ENCODE measurements at places on chromosomes 6 and 20.

DNA sequence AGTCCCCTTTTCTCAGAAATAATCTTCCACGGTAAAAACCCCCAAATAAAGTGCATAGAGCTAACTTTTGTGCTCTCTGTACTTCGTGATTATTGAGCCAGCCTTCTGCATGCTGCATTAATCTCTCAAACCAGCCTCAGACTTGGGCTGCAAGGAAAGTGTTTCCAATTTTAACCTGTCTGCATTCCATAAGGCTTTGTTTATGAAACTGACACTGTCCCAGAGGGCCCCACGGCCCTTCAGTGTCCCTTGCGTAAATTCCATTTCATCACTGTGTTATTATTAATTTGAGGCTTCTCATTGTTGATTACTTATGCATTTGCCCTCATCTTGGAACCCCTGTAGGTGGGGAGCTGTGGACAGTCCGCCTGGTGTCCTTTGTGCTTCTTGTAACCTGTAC lies 15.6 kb upstream of the SNRPB2 start:
- DNase-seq: no peak

DNA sequence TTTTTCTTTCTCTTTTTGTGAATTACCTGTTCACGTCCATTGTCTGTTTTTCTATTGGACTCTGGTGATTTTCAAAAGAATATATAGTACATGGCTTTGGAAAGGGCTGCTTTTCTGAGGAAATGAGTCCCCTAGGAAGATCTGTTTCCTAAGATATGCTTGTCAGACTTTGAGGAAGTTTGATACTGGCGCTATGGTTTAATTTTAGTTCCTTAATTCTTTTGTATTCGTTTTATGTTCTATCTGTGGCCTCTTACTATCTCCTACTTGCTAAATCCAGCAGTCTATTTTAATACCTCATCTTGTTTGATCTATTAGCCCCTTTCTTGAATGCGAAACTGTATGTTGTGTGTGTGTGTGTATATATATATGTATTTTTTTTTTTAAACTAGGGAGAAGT lies 101.9 kb downstream of the LIN28B start:
- DNase-seq: no peak

- DNase-seq: no peak
Observed at GRCh38 chr20:44641325-44641724, 10.2 kb downstream of the ADA start.

GRCh38 chr6:31585491-31585890 lies 586 bp upstream of the LST1 start:
- DNase-seq: no peak

DNA sequence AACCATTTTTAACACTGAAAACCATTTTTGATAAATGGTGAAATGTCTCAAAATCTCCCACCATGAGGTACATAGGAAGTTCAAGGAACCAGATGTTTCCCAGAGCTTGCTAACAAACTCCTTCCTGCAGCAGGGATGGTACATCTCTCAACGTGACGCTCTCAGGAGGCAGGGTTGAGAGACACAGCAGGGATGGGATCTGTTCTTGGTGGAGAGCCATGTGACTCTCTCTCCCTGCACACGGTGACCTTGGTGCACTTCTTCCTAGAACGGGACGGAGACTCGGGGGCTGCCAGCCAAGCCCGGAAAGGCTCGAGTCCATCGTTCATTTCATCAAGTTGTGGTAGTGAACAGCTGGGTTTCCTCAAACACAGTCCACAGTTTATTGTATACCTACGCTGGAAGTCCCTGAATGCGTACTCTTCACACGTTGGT lies 94.2 kb downstream of the FAM50B start:
- DNase-seq: no peak

All from stimulated activated CD4-positive, alpha-beta T cell treated with anti-CD3 and anti-CD28 coated beads, Interleukin-12 subunit alpha, Interleukin-12 subunit beta, amount 100 ng/mL, for 24 hours (primary cell).